Cerebellar cortex (tissue), 1 donor: ENCODE measurements at places on chromosomes 7 and 10.

- no peak for DNase-seq
Observed at GRCh38 chr10:35130663-35131062, 4.0 kb downstream of the CREM start.

- DNase-seq: no peak
Observed at GRCh38 chr10:72011016-72011415, 46.8 kb downstream of the CHST3 start.

- peak; percentile 41 for DNase-seq
Observed at GRCh38 chr10:132546567-132547420, 9.2 kb downstream of the INPP5A start.

DNA sequence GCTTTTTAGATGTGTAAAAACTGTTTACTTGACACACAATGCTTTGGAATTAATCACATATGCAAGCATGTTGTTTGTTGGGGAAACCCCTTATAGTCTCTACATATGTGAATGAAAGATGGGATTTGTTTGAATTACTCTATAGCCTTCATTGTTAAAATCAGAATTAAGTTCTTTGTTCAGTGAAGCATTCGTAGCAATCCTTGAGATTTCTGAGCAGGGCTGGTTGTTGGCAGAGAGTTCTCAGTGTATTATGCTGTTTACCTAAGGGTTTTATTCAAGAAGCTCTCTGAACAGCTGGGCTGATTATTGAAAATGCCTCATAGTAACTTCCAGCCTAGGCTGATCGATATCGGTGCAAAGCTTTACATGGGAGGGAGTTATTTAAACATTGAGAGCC, 190.9 kb downstream of the VTI1A start:
- DNase-seq: no peak

DNA sequence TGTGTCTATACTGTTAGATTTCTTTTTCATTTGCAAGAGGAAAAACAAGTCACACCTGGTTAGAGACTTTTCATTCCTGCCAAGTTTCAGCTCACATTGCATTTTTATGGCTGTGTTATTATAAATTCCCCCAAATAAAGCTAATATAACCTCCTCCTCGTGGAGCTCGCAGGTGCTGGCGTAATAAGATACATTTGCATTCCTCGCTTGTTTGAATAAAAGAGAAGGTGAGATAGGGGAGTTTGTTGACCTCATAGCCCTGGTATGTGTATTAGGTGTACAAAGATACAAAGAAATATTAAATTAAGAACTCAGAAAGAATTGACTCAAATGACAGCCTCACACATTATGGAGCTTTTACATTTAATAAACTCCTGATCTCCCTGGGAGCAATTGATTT, 257.7 kb upstream of the SP8 start:
- no peak for DNase-seq

DNA sequence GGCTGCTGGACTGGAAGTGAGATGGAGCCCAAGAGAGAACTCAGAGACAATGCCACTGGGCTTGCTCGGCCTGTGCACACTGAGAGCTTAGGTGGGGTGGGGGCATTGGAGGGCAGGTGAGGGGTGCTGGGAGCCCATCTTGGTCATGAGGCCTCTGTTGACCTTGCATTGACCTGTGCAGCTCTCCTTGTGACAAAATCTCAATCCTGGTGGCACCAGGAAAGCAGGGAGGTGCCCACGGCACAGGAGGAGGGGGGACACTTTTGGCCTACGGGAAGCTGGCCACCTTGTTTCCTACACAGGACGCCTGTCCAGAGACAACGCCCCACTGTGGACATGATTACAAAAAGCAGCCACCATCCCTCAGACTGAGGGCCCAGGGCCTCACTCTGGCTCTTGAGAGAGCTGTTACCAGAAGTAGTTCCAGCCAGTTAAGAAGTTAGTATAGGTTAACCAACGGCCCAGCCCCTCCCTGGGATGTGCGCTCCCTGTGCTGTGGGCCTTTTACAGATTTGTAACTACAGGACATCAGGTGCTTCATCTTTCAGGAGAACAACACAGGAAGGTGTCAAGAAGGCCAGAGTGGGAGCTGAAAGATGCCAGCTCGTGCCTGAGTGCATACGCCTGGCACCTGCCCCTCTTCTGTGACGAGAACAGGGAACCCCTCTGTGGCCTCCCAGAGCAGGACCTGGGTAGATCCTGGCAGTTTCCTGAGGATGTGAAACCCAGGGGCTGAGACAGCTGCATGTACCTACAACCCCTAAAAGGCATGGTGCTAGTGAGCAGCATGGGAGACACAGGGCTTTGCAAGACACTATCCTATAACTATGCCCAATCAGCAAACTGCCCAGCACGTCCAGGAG, 10.3 kb downstream of the PKD1L1 start:
- DNase-seq: no peak

DNA sequence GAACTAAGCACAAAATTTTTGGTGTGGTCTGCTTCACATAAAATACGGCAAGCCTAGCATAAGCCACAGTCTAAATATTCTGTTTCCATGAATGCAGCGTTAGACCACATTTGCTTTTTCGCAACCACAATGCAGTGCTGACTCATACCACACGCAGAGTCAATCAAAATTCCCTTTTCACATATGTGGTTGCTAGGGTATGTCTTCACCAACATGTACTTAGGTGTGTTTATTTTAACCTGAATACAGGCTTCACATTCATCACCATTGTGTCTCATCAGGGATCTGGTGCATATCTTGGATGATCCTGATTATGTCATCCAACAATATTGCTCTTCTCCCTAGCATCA, 90.8 kb downstream of the CHN2 start:
- DNase-seq: no peak

DNA sequence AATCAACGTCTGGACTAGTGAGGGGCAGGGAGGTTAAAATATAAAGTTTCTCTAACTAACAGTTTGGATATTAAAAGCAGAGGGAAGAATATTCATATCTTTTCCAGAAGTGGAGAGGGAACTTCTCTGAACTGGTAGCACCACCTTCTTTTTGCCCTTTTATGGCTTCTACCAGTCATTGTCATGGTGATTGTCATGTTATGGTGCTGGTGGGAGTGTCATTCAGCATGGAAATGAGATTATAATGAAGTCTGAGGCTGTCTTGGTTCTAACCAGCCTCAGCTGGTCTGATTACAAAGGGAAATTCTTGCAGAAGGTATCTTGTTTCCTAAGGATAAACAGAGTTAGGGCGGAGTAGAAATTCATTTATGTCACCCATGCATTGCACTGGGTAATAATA, 523.8 kb downstream of the ZWINT start:
- DNase-seq: no peak

GRCh38 chr10:101759309-101760247, 16.3 kb downstream of the FGF8 start:
- DNase-seq: no peak

DNA sequence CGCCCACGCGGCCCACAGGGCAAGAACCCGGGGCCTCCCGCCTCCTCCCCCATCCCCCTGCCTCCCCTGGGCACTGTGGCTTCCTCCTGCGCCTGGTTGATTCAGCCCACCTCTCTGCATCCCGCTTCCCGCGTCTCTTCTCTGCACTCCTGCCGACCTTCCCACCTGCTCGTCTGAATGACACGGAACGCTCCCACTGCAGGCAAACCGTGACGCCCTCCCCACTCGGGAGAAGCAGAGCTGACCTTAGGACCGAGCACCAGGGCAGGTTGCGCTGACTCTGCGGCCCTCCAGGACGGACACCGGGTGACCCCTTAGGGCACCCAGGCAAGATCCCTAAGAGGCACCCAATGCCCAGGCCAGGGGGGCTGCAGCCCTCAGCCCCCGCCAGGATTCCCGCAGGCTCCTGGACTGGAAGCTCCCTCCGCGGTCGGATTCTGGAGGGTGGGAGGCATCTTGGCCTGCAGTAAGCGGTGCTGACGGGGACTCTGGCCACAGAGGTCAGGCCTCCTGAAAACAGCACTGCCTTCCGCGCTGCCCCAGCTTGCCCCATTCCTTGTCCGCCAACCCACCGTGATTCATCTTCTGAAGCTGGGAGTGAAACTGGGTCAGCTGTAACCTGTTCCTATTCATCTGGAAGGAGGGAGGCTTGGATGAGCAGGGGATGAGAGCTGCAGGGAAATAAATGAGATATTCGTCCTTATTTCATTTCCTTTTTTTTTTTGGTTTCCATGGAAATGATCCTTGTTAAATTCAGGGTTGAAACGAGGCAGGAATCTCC, 990 bp downstream of the CALML3 start:
- no peak for DNase-seq

DNA sequence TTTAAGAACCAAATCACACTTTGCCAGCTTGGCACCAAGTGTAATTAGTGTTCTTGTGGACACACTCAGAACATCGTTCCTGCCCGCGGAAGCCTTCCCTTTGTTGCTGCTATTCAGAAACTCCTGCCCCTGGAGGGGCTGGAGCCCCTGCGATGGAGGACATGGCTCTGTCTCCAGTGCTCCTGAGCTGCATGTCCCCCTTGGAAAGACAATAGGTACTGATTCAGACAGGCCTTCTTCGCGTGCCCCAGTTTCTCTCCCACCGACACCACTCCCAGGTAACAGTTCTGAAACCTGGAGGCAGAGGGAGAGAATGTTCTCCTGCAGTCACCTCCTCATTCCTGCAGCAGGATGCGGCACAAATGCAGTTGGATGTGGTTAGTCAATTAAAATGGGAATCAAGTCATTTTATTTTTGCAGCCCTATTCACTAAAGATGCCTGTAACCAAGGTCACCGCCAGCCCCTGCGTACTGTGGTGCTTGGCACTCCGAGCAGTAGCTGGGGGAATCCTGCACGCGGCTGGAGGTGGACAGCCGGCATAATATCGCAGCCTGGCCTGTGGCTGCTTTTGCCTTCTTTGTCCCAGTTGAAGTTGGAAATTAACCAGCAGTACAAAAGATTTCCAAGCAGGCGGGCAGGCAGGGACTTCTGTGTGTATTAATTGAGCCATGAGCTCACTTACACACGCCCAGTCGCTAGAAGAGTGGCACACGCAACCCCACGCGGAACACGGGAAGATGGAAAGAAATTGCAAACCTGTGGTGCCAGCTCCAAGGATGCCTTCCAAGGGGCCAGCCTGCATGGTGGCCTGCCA, 205.7 kb downstream of the EBF3 start:
- peak; percentile 27 for DNase-seq

DNA sequence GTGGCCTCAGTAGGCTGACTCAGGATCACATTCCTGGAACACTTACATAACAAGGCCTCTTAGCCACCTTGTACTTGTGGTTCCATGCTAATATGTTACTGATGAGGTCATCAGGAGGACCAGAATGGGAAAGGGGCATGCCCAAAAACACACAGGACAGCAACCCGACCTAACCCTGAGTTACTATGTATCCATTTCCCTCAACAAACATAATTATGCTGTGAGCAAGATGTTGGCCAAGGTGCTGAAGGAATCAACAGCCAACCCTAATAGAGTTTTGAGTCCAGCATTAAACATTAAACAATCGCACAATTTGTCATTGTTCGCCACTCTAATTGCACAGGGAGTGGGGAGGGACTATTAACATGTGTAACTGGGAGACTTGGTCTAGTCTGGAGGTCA, 129.4 kb downstream of the PLPP4 start:
- DNase-seq: no peak

DNA sequence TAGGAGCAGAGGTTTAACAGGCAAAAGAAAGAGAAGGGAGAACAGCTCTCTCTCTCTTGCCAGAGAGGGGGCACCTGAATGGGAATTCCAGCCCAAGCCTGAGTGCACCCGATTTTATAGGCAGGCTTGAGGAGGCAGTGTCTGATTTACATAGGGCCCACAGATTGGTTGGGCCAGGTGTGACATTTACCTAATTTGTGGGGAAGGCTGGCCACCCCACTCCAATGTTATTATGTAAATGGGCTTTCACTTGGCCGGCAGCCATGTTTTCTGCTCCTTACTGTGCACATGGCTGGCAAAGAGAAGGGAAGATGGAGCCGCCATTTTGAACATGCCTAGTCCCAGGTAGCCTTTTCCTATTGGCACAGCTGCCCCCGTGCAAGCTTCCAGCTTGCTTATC, 735.5 kb upstream of the AUTS2 start:
- no peak for DNase-seq

- DNase-seq: no peak
Observed at GRCh38 chr7:39615350-39615975, 7.9 kb upstream of the RALA start.

GRCh38 chr7:1925349-1925748, 255.3 kb downstream of the ELFN1 start:
- DNase-seq: no peak

- no peak for DNase-seq
Observed at GRCh38 chr10:105793071-105793470, 1152.0 kb downstream of the SORCS3 start.

DNA sequence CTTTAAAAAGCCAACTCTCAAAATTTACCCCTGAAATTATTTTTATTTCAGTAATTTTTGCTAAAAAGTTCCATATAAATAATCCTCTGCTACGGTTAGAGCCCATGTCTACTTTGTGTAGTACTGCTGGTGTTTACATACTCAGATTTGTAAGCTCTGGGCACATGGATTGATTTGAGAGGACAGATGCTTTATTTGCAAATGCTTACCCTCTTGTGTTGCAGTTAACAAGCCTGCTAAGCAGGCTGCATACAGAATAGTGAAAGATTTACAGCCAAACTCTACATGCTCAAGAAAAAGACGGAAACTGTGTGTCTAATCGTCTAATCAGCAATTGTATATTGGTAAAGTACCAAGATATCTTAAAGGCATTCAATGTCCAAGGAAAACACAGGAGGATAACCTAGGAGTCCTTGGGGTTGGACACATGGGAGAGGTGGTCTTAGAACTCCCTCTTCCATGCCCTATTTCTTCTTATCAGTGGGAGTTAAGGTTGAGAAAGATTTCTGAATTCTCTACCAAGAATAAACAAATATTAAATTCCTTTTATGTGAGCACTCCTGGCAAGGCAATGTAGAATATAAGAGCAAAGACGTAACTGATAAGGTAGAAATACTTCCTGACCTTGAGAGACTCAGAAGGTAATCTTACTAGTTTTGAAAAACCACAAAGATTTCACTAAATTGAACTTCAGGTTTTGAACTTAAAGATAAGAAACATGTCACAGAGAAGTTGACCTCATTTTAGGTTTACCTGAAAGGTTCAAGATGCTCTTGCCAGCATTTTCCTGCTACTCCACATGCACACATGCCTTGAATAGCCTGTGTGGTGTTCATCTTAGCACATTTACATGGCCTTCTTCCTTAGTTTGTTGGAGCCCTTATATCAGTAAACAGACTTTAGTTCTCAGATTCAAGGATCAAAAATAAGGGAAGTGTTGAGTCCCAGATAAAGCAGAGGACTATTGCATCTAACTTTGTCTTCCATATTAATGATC, 1216.5 kb downstream of the SORCS3 start:
- DNase-seq: no peak

DNA sequence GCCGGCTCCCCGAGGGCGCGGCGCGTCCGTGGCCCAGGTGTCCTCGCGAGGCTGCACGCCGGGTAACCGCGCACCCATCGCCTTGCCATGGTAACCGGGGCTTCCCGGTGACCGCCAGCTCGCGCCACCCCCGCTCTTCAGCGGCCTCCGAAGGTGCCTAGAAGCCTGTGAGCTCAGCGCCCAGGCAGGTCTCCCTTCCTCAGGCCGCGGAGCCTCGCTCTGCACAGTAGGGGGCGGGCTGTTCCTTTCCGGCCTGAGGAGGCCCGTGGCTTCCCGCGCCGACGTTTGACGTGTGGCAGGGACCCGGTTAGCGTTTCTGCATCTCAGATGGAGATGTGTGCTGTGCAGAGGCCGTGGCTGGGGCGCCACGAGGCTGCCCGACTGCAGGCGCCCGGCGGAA, 117.1 kb downstream of the DYNC2I1 start:
- no peak for DNase-seq
